Osteocyte (in vitro differentiated cells): ENCODE measurements at places on chromosomes 11 and 22. TPM values are rescaled to one million over a fixed set of nuclear protein-coding genes. Genes with fewer than 3 reads are reported as not detected.

GRCh38 chr11:35157814-35158700, 19.1 kb downstream of the CD44 start:
- DNase-seq: no peak

MMP7 gene
- not detected in 2 replicates for total RNA-seq

DNA sequence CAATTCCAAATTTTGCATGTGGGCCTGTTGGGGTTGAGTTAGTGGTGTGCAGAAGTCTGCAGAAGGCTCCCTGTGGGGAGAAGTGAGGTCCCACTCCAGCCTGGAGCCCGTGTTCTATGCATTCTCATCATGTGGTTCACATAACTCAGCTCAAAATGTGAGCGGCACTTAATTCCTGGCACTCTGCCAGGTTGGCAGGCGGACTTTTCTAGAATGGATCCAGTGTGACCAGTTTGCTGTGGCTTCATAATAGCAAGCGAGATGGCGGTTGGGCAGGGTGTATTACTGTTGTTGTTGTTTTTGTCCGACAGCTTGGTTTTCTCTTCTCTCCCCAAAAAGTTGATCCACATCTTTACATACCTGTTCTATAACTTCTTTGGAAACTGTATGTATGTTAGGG, 146.8 kb upstream of the TTC12 start:
- DNase-seq: no peak

SNX32 gene
- 4.0 and 4.1 TPM in 2 replicates for total RNA-seq
